ENCODE measurements at places on chromosomes 11 and 22. TPM values are rescaled to one million over a fixed set of nuclear protein-coding genes. Genes with fewer than 3 reads are reported as not detected.
A peak's percentile ranks its signal among the peaks of the same experiment; 100 is the strongest.

DNA sequence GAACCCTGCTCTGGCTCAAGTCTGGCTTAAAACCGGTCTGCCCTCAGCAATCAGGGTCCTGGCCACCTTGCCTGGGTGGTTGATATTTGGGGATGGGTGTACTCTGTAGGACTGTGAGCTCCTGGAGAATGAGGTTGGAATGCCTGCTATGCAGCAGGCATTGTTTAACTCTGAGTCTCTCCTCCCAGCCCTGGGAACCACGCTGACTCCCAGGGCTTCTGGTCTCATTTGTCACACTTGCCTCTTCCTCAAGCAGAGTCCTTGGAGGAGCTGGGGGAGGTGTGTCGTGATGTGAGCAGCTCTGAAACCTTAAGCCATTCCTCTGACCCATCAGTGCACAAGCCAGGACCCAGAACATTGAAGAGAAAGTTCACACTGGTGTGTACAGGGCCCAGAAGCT is 340.1 kb downstream of the MN1 start:
- DNase-seq = peak; percentile 10
- H3K4me3 ChIP-seq = no peak overlapping the region
- peaks cover 3% of the 10 kb centered on the region for H3K27me3 ChIP-seq
- H3K36me3 ChIP-seq = no peaks in the 10 kb centered on the region
- H3K4me1 ChIP-seq = peaks cover 55% of the 10 kb centered on the region

- no peak overlapping the region for H3K4me3 ChIP-seq
- no peak for DNase-seq
- H3K4me1 ChIP-seq = peaks cover 24% of the 10 kb centered on the region
- H3K27ac ChIP-seq = peak overlapping the region; percentile 4
- no peaks in the 10 kb centered on the region for H3K36me3 ChIP-seq
- H3K27me3 ChIP-seq = no peaks in the 10 kb centered on the region
Observed at GRCh38 chr11:72741429-72741833, 10.8 kb downstream of the ARAP1 start.

DNA sequence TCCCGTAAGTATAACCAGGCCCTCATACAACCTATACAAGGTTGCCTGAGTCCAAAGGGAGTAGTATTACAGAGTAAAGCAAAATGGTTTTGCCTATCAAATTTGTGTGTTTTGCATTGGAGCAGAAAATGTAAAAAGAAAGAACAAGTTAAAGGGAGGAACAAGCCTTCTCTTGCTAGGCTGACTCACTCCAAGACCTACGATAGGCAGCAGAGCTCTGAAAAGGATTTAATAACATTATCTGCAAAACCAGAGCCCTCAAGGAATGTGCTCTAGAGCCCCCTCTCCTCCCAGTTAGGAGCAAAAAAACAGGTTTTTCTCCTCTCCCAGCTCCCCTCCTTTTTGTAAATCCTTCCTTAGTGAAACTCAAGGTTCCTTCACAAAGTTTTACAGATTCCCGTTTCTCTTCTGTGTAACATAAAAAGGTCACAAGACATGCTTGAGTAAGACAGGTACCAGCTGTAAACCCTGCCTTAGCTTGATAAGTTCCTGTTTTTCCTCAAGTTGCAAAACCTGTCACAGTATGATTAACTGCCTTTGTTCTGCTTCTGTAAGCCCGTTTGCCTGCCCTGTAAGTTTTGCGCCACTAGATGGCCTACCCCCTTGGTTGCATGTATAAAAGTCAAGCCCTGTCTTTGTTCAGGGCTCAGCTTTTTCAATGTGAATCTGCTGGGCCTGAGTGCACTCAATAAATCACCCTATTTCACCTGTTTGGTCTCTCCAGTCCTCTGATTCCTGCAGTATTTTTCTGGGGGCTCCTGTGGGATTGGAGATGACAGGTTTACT is 498.2 kb downstream of the KCNA4 start:
- no peak overlapping the region for H3K27ac ChIP-seq
- no peaks in the 10 kb centered on the region for H3K36me3 ChIP-seq
- H3K4me3 ChIP-seq = no peak overlapping the region
- H3K27me3 ChIP-seq = no peaks in the 10 kb centered on the region
- DNase-seq = no peak

- no peak for DNase-seq
- no peaks in the 10 kb centered on the region for H3K36me3 ChIP-seq
- no peak overlapping the region for H3K27ac ChIP-seq
- no peaks in the 10 kb centered on the region for H3K27me3 ChIP-seq
- H3K4me1 ChIP-seq = no peaks in the 10 kb centered on the region
Observed at GRCh38 chr11:67665541-67666302, 8.7 kb downstream of the ALDH3B2 start.

DNA sequence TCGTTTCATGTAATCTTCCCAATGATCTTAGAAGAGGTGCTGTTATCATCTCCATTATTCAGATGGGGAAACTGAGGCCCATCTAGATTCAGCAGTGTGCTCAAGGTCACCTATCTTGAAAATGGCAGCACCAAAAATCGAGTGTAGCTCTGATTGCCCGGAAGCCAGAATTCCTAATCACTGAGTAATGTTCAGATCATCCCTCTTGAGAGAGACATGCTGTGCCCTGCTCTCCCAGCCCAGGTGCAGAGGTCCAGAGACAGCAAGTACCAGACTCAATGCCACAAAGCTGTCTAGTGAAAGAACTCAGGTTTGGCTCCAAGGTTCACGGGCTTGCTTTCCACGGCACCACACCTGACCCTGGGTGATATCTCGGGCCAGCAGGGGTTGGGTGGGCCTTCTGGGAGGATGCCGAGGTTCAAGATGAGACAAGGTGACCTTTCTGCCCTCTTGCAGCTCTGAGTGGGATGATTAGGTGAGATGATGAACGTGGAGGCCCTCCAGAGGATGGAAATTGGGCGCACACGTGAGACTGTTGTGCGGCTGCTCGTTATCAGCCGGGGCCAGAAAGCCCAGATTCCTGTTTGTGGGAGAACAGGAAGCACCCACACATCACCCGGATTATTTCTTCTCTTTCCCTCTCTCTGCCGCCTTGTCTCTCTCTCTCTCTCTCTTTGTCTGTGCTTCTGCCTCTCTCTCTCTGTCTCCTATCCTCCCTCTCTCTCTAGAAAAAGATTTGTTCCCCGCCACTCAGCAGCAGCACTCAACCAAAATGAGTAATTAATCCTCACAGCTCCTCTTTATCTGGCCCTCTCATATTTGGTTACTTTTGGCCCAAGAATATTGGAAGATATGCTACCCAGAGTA is 19.0 kb upstream of the RASD2 start:
- H3K4me1 ChIP-seq = no peaks in the 10 kb centered on the region
- H3K27ac ChIP-seq = no peak overlapping the region
- no peak for DNase-seq
- no peak overlapping the region for H3K4me3 ChIP-seq
- H3K36me3 ChIP-seq = no peaks in the 10 kb centered on the region

DNA sequence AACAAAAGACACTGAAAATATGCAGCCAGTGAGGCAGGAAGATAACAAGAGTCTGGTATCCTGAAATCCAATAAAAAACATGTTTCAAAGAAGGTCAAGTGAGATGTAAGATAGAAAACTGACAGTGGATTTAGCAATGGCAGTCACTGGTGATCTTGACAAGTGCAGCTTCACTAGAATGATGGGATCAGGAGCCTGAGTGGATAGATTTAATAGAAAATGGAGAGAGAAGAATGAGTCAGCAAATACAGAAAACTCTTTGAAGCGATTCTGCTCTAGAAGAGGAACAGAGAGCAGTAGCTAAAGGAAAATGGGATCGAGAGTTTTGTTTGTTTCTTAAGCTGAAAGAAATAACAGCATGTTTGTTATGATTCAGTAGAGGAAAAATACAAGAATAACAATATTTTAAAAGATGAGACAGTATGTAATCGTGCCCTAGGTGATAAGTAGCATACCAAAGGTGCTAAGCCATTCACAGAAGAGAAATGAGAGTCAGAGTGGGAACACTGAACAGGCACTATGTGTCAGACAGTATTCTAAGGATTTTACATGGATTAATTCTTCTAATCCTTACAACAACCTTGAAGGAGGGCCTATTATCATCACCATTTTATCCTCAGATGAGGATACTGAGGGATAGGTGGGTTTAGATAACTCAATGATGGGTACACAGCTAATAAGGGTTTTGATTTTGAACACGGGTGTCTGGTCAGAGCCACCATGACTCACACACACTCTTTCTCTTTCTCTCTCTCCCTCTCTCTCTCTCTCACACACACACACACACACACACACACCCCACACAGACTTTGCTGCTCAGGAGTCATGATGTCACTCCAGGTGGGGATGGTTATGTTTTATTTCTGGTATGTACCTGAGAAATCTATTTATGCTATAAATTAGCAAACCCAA is 36.3 kb downstream of the MRE11 start:
- H3K4me1 ChIP-seq = no peaks in the 10 kb centered on the region
- H3K36me3 ChIP-seq = peaks cover 10% of the 10 kb centered on the region
- no peaks in the 10 kb centered on the region for H3K27me3 ChIP-seq
- no peak for DNase-seq
- no peak overlapping the region for H3K4me3 ChIP-seq

DNA sequence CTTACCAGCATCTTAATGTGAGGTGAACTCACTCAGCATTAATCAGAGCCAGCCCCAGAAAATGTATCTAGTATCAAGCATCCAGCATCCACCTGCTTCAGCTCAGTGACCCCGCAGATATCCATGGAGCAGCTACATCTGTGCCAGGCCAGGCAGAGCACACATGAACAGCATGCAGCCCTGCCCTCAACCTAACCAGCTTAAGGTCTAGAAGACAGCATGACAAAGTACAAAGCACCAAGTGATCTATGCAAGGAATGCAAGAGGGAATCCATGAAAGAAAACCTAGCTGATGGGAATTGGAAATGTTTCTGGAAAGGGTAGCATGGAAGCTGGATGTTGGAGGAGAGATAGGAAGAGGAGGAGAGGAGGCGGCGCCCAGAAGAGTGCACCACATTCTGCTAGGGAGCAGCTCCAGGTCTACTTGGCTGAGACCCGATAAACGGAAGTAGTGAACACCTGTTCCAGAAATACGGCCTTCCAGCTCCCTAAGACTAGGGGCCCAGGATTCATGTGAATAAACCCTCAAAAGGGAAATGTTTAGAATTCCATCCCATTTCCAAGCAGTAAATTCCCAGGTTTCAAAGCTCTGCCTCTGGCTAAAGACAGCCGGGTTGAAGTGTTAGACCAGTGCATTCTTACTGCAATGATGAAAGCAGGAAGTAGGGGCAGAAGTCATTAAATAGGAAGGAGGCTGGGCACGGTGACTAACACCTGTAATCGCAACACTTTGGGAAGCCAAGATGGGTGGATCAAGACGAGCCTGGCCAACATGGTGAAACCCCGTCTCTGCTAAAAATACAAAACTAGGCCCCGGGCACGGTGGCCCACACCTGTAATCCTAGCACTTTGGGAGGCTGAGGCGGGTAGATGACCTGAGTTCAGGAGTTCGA is 23.5 kb upstream of the L3MBTL2 start:
- no peak for DNase-seq
- peak overlapping the region; percentile 46 for H3K27ac ChIP-seq
- peaks cover 28% of the 10 kb centered on the region for H3K36me3 ChIP-seq
- H3K4me1 ChIP-seq = peaks cover 13% of the 10 kb centered on the region
- no peak overlapping the region for H3K4me3 ChIP-seq
- no peaks in the 10 kb centered on the region for H3K27me3 ChIP-seq

The MAML2 gene
- total RNA-seq = 23.4 TPM

The LPXN gene
- 17.1 TPM for total RNA-seq

The ANKK1 gene
- 0.68 TPM for total RNA-seq
